ENCODE measurements at places on chromosomes 1 and 21. TPM values are rescaled to one million over a fixed set of nuclear protein-coding genes. Genes with fewer than 3 reads are reported as not detected.

FAAH gene
- 3.8 TPM for total RNA-seq

MXRA8 gene
- total RNA-seq, result 0.23 TPM

TP73 gene
- total RNA-seq, result 0.89 TPM

DYNLT5 gene
- total RNA-seq, result not detected

PLA2G2A gene
- total RNA-seq, result not detected

DNA sequence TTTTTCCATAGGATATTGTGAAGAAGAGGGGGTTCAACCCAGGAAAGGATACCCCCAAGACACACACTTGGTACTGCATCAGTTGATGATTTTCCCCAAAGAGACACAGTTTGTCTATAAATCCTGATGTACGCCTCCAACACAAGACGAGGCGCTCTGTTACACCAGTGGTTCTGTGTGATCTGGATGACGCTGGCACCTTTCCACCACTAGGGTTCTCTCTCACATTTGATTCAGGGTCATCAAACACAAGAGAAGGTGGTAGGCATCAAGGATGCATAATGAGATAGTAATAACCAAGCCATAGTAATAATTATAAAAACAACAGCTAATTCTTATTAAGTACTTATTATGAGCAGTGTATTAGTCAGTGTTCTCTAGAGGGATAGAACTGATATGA is 508.8 kb upstream of the ZP4 start:
- DNase-seq, result no peak

- DNase-seq, result peak; percentile 57
Observed at GRCh38 chr1:154520333-154520732, 18.1 kb upstream of the SHE start.

DNA sequence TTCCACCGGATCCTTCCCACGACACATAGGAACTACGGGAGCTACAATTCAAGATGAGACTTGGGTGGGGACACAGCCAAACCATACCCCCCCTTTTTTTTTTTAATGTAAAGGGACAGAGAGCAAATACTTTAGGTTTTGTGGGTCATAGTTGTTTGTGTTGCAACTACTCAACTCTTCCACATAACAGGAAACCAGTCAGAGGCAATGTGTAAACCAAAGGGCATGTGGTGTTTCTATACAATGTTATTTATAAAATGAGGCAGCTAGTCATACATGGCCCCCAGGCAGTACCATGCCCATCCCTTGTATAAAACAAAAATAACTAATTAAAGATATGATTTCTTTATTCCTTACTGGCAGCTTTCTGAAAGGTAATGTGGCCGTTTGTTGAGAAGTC is 845.4 kb upstream of the ADAMTS5 start:
- DNase-seq, result no peak

GRCh38 chr1:38614861-38615260 is 244.7 kb downstream of the RRAGC start:
- no peak for DNase-seq

GRCh38 chr1:1022302-1023009 is 2.5 kb downstream of the AGRN start:
- DNase-seq, result no peak

GRCh38 chr1:116544588-116545358 is 26.1 kb downstream of the CD58 start:
- no peak for DNase-seq

GRCh38 chr1:177145106-177146070 is 19.1 kb downstream of the ASTN1 start:
- DNase-seq, result no peak

- no peak for DNase-seq
Observed at GRCh38 chr1:244089561-244089960, 38.5 kb downstream of the ZBTB18 start.

GRCh38 chr1:200180821-200181220 is 153.3 kb downstream of the NR5A2 start:
- peak; percentile 77 for DNase-seq

GRCh38 chr1:174964972-174965361 is 34.8 kb upstream of the CACYBP start:
- DNase-seq, result no peak

GRCh38 chr1:76501586-76502219 is 365.6 kb upstream of the ST6GALNAC5 start:
- DNase-seq, result no peak

DNA sequence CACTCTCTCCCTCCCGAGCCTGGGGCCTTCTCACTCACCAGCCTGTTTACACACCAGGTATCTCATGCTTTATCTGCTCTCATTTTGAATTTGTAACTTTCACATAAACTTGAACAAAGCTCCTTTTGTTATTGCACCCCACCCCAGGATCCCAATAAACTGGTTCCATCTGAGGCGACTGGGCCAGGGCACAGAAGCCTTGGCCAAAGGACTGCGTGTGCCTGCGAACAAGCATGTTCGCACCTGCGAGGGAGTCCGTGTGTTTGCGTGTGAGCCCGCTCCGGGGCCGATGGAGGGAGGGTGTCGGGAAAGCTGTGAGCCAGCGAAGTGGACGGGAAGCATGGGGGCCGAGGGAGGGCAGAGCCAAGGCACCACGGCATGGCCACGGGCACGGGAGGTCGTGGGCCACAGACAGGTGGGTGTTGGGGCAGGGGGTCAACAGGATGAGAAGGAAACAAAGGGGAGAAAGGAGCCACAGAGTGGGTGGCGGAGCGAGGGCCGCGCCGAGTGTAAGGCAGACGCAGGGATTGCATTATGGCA is 98.8 kb downstream of the CASZ1 start:
- DNase-seq, result no peak

All from Daoy (cell line).